HFF-Myc (cell line): ENCODE measurements at places on chromosomes 12 and 14.

DNA sequence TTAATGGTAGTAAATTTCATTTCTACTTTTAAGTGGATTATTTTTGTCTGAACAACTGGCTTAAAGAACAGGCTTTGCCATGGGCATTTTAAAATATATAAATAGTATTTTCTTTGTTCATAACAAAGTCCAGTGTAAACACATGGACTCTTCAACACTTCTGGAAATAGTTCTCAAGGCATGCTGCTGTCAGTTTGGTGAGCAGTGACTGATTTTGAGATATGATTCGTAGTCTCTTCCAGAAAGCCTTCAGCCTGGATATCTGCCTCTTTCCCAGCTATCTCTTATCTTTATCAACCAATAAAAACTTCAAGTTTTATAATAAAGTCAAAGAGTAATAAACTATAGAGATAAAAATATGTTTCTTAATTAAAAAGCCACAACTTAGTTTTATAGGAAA, 110.7 kb downstream of the NAV3 start:
- no peak for DNase-seq

- no peak for DNase-seq
Measured at GRCh38 chr12:54019091-54019811, 9.0 kb upstream of the HOXC6 start.

DNA sequence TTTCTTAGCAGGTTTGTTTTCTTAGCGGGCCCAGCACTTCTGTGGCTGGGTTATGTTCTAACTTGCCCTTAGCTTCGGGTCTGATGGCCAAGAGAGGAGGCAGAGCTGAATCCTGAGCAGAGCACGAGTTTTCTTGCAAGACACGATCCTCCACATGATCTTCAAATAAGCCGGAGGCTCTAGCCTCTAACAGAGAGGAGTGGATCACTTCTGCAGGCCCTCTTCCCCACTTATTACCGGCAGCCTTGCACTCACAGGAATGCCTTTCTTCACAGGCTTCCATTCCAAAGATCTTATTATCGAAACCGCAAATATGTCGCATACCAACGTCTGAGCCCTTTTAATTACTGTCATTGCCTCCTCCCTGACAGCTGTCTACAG, 79.5 kb downstream of the SINHCAF start:
- no peak for DNase-seq

- DNase-seq = no peak
Measured at GRCh38 chr12:46401662-46402061, 29.1 kb upstream of the SLC38A2 start.

DNA sequence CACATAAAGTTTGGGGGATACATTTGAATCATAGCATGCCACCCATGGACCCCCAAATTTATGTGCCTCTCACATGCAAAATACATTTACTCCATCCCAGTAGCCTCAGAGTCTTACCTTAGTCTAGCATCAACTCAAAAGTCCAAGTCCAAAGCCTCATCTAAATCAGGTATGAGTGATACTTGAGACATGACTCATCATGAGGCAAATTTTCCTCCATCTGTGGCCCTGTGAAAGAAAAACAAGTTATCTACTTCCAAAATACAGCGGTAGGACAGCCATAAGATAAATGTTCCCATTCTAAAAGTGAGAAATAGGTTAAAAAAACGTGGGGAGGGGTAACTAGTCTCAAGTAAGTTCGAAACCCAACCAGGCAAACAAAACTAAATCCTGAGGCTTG, 444.2 kb downstream of the SNAPC1 start:
- no peak for DNase-seq

- no peak for DNase-seq
Measured at GRCh38 chr12:75759196-75759595, 247.8 kb upstream of the KRR1 start.

DNA sequence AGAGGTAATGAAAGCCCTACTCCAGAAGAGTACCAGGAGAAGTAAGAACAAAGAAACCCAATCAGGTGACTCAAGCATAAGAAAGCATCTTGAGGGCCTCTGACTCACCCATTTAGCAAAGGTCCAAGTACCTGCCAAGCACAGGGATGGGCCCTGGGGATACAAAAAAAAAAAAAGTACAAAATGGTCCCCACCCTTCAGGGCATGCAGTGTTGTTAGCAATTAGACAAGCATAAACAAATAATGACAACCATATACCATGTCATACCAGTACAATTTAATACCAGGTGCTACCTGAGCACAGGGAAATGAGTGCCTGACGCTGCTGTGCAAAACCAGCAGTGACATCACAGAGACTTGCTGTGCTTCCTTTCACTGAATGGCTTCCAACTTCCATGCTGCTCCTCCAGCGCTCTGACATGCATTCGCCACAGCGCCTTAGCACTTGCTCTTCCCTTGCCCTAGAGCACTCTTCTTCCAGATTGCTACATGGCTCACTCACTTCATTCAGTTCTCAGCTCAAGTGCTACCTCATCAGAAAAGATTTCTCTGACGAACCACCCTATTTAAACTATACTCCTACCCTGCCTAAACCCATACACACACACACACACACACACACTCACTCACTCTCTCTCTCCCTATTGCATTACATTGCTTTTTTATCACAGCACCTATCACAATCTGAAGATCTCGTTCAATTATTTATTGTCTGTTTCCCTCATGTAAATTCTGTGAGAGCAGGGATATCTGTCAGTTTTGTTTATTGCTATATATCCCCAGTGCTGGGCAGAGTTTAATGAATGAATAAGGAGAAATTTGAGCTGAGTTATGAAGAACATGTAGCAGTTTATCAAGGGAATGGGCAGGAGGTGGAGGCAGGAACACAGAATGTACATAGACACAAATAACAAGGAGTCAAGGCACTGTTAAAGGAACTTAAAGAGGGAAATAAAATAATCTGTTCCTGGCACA, 12.9 kb upstream of the EPS8 start:
- no peak for DNase-seq

- no peak for DNase-seq
Measured at GRCh38 chr14:49418789-49419188, 167.4 kb downstream of the RPS29 start.

- DNase-seq = no peak
Measured at GRCh38 chr14:56358851-56359614, 220.6 kb upstream of the TMEM260 start.

DNA sequence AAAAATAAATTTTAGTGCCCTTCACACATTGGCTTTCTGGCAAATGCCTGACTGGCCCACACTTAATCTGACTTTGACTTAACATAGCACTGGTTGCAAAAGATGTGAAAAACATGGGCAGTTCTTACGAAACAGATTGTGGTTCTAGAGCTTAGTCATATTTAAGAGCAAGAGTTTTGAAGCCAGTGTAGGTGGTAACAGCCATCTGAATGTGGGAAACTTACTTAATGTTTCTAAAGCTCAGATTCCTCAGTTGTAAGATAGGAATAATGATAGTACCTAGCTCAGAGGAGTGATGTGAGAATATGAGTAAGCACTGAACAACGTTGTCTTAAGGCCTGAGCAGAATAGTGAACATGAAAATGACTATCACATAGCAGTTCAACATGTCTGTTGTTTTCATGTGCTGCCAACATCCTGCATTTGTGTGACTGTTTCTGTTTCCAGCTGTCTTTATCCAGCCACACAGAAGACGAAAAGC, 262.7 kb downstream of the SYT1 start:
- peak; percentile 7 for DNase-seq

DNA sequence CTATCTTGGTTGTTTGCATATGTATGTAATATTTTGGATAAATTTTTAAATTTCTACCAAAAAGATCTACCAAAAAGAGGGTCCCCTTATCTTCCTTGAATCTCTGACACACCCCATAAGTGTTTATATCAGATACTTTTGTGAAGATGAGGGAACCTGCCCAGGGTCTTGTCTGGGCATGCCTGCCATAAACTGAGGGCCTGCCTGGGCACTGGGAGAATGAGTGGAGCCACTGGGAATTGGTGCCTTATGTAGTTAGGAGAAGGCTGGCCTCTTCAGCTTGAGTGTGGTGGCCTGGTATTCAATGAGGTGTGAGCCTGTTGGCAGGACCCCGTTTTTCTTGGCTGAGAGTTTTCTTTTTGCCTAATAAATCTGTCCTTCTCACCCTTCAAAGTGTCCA, 46.5 kb downstream of the OR9K2 start:
- DNase-seq = no peak

- no peak for DNase-seq
Measured at GRCh38 chr14:34623506-34623905, 6.4 kb downstream of the SNX6 start.

DNA sequence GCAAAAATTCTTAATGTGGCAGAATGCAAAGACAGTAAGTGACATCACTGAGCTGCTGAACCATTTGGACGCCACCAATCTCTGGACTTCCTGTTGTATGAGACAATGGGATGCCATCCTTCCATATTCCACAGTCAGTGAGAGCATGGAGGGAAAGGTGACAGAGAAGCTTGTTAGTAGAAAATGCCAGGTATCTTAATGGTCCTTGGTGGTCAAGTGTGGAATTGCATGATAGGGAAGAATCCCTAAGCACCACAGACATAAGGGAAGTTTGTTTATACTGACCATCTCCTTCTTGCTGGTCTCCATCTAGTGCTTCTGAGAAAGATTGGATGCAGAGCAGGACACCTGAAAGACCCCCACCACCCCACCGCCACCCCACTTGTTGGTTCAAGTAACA, 1410.0 kb upstream of the TMEM132C start:
- no peak for DNase-seq

DNA sequence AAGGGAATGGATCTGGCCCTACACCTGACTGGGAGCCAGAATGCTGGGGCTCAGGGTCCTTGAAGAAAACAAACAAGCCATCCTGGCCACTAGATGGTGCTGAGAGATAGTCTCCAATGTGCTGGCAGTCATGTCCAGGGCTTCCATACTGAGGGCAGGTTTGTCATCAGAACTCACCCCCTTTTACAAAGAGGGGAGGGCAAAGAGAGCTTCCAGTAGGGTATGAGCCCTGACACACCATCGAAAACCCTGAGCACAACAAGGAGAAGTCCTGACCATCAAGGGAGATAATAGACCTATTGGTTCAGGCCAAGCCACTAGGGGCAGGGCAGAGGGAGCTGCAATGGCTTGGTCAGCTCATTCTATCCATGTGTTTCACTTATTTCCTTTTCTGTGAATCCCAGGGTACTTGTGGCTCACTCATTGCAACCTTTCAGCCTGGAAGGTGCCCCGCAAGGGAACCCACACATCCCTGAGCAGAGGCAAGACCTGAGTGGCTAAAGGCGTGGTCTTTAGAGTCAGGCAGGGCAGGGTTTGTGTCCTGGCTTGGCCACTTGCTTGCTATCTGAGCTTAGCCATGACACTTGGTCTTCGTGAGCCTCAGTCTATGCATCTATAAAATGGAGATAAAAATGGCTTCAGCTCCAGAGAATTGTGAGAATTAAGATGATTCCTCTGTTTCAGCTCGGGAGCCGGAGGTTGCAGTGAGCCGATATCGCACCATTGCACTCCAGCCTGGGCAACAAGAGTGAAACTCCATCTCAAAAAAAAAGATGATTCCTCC, 6.2 kb upstream of the PLEKHH1 start:
- peak; percentile 5 for DNase-seq

DNA sequence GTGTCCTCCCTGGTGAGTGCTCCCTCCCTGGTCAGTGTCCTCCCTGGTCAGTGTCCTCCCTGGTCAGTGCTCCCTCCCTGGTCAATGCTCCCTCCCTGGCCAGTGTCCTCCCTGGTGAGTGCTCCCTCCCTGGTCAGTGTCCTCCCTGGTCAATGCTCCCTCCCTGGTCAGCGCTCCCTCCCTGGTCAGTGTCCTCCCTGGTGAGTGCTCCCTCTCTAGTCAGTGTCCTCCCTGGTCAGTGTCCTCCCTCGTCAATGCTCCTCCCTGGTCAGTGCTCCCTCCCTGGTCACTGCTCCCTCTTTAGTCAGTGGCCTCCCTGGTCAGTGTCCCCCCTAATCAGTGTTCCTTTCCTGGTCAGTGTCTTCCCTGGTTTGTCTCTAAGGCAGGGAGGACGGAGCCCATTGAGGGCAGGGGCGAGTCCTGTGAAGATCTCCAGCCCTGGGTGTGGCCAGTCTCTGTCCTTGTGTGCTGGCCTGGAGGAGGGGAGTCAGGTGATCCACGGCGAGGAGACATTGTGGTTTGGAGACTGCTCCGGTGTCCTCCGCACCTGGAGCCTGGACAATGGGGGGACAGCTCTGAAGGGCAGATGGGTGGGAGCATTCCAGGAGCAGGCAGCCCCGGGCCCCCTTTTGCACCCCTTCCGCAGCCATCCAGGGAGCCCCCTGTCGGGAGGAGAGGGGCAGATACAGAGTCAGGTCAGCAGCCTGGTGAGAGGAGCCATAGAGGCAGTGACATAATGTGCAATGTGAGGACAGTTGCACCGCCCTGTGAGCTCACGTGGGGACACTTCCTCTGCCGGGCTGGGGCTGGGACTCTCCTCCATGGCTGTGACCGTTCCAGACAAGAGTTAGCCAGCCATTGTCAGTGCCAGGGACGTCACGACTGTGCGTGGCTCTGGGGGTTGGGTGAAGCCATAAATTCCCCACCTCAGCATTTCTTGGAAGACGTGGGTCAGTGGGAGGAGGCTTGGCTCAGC, 93.4 kb downstream of the ADGRD1 start:
- no peak for DNase-seq

DNA sequence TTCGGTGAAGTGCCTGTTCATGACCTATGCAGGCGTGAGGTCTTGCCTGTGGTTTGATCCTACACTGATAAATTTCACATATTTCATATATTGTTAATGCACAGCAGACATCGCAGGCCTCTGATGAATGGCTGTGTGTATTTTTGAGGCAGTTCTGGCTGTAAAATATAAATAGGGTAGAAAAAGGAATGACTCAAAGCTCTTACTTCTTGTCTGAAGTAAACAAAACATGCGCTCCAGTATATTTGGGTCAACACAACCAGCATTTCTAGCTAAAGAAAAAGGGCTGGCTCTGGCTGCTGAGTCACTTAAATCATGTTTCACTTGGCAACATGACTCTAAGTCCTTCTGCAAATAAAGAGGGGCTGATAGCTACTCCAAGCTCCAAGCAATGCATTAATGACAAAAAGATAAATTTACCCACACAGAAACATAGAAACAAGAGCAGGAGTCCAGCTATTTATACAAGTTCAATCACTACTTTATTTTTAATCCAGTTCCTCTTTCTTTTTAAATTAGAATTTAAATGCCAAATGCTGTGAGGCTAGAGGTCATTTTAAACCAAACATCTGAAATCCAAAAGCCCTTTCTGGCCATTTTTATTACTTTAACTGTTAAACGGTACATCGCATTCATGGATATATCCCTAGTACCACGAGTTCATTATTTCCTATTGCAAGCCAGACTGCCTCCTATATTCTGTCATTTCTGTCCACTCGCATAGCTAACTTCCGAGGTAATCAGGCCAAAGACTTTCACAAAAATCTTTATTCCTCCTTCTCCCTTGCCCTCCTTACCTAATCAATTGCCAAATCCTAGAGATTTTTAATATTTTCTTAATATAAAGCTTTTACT, 54.3 kb upstream of the TMCC3 start:
- peak; percentile 31 for DNase-seq

GRCh38 chr12:102174761-102175160, 22.9 kb downstream of the PMCH start:
- no peak for DNase-seq
